Liver (tissue), 10 donors: ENCODE measurements at places on chromosomes 5 and 9. TPM values are rescaled to one million over a fixed set of nuclear protein-coding genes. Genes with fewer than 3 reads are reported as not detected.

CEL gene
- 0.25 TPM for total RNA-seq

GRCh38 chr9:123138163-123138562 is 104.7 kb downstream of the GPR21 start:
- H3K4me3 ChIP-seq, result no peak overlapping the region
- DNase-seq, result no peak
- H3K4me1 ChIP-seq, result no peaks in the 10 kb centered on the region
- H3K27ac ChIP-seq, result no peak overlapping the region
- H3K36me3 ChIP-seq, result no peaks in the 10 kb centered on the region

DNA sequence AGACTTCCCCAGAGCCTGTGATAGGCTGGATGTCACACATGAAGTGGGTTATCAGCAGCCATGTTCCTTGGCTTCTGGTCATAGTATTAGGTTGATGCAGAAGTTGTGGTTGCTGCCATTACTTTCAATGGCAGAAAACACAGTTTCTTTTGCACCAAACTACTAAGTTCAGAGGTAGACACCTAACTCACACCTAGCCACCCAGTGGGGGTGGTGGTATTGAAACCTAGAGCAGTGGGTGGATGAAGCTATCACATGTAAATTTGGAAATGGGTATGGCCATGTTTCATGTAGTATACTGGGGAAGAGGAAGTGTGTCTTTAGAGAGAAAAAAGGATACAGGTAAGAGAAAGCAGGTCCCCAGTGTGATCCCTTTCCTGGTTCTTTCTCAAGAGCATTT is 347.9 kb upstream of the SEMA6A start:
- DNase-seq, result no peak
- no peaks in the 10 kb centered on the region for H3K4me1 ChIP-seq
- no peak overlapping the region for H3K4me3 ChIP-seq
- no peak overlapping the region for H3K27ac ChIP-seq
- no peaks in the 10 kb centered on the region for H3K27me3 ChIP-seq
- H3K36me3 ChIP-seq, result no peaks in the 10 kb centered on the region

DNA sequence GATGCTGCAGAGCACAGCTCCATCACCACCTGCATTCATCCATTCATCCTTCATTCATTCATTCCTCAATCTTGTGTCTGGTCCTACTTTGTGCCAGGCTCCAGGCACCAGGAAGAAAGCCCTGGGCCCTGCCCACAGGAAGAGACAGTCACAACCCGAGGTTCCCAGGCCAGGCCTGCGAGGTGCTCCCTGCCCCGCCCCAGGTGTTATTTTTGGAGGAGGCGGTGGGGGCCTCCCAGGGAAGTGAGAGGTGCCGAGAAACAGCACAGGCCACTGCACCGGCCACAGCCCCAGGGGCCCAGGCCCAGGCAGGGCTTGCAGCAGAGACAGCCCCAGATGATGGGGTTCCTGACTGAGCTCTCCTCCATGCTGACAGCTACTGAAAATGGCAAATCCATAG is 33.4 kb downstream of the VAV2 start:
- no peaks in the 10 kb centered on the region for H3K27me3 ChIP-seq
- no peak for DNase-seq
- H3K4me1 ChIP-seq, result peaks cover 16% of the 10 kb centered on the region
- no peaks in the 10 kb centered on the region for H3K36me3 ChIP-seq
- no peak overlapping the region for H3K4me3 ChIP-seq

GRCh38 chr5:3734632-3735031 is 139.0 kb downstream of the IRX1 start:
- H3K4me1 ChIP-seq, result no peaks in the 10 kb centered on the region
- H3K27me3 ChIP-seq, result no peaks in the 10 kb centered on the region
- no peak overlapping the region for H3K4me3 ChIP-seq
- no peak for DNase-seq
- no peaks in the 10 kb centered on the region for H3K36me3 ChIP-seq

PCDHA7 gene
- total RNA-seq, result 0.05 TPM

DNA sequence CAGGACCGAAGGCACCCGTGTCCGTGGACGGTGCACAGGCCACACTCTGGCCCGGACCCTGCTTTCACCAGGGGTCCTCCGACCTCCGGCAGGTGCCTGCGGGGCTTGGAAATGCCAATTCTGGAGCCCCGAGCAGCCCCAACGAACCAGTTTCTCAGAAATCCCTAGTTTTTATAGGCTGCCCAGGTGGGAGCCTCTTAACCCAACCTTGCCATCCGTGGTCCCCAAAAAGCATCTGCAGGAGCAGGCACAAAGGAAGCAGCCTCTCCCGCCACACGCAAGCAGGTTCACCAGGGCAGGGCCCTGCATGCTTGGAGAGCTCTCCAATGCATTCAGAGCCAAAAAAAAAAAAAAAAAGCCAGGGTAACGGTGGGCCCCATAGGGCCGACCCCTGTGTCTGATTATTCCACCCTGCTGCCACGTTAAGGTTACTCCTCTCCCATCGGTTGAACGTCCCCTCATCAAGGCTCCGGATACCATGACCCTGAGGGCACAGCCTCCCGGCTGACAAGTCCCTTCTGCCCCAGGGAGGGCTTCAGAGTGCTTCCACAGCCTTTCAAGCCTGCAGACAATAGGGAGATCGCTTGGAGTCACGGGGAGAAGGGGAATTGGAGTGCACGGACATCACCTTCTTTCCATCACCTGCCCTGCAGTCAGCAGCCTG is 796 bp upstream of the TPRN start:
- no peaks in the 10 kb centered on the region for H3K27me3 ChIP-seq
- H3K27ac ChIP-seq, result peak overlapping the region; percentile 87
- peak overlapping the region; percentile 57 for H3K4me3 ChIP-seq
- DNase-seq, result no peak
- peaks cover 27% of the 10 kb centered on the region for H3K4me1 ChIP-seq

TAF11L10 gene
- total RNA-seq, result not detected

SH3PXD2B gene
- 3.3 TPM for total RNA-seq

DNA sequence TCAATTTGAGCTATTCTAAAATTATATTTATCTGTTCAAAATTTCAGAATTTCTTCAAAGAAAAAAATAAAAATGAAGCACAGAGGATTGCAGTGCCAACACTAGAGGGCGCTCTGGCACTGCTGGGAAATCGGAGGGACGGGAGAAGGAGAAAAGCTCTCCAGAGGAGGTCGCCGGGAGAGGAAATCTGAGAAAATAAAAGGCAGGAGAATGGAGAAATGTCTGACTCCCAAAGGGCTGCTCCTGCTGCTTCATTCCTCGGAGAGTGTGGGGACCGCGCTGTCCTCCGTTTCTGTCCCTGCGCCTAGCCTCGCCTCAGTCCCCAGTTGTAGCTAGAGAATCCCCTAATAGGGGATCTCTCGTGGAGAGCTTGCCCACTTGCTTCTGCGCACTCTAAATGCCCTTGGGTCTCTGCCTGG is 40.0 kb upstream of the ARSB start:
- DNase-seq, result peak; percentile 70
- peak overlapping the region; percentile 65 for H3K27ac ChIP-seq
- peaks cover 7% of the 10 kb centered on the region for H3K36me3 ChIP-seq
- peaks cover 38% of the 10 kb centered on the region for H3K4me1 ChIP-seq

SH2D3C gene
- 5.1 TPM for total RNA-seq

- no peak overlapping the region for H3K27ac ChIP-seq
- no peaks in the 10 kb centered on the region for H3K27me3 ChIP-seq
- H3K4me1 ChIP-seq, result no peaks in the 10 kb centered on the region
- H3K36me3 ChIP-seq, result no peaks in the 10 kb centered on the region
- DNase-seq, result no peak
These were observed 67.8 kb downstream of the FGF1 start for GRCh38 chr5:142618130-142618523.

KLF4 gene
- 3.8 TPM for total RNA-seq

- no peaks in the 10 kb centered on the region for H3K36me3 ChIP-seq
- no peaks in the 10 kb centered on the region for H3K27me3 ChIP-seq
- no peak overlapping the region for H3K27ac ChIP-seq
- no peaks in the 10 kb centered on the region for H3K4me1 ChIP-seq
- DNase-seq, result no peak
These were observed 96.2 kb downstream of the VCAN start for GRCh38 chr5:83567741-83568140.

SH3TC2 gene
- 6.2 TPM for total RNA-seq

PCDHGA10 gene
- total RNA-seq, result 3.9 TPM

- H3K27ac ChIP-seq, result no peak overlapping the region
- DNase-seq, result no peak
- H3K27me3 ChIP-seq, result no peaks in the 10 kb centered on the region
- no peaks in the 10 kb centered on the region for H3K4me1 ChIP-seq
- H3K4me3 ChIP-seq, result no peak overlapping the region
These were observed 42.3 kb upstream of the MUSK start for GRCh38 chr9:110626101-110626829.

SNCB gene
- not detected for total RNA-seq

GRCh38 chr5:135890867-135891266 is 4.8 kb downstream of the IL9 start:
- no peaks in the 10 kb centered on the region for H3K36me3 ChIP-seq
- no peak overlapping the region for H3K27ac ChIP-seq
- no peaks in the 10 kb centered on the region for H3K27me3 ChIP-seq

DNA sequence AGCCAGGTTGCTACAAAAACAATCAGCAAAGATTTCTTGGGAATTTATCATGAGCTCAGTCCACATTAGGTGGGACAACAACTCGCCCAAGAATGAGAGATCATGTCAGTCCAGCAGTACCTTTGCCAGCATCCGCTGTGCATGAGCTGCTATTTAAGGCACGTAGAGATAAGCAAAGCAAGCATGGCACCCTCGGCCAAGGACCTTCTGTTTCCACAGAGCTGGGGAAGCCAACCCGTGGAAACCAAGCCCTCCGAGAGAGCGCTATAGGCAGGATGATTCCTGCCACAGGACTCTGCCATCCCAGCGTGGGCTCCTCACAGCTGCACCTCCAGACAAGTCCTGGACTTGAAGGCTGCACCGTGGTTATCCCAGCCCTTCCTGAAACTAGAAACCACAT is 189.5 kb upstream of the PPP1R26 start:
- H3K27ac ChIP-seq, result no peak overlapping the region
- H3K36me3 ChIP-seq, result no peaks in the 10 kb centered on the region
- no peaks in the 10 kb centered on the region for H3K4me1 ChIP-seq
- H3K27me3 ChIP-seq, result no peaks in the 10 kb centered on the region
- no peak overlapping the region for H3K4me3 ChIP-seq

CARD6 gene
- total RNA-seq, result 2.5 TPM

- H3K27me3 ChIP-seq, result no peaks in the 10 kb centered on the region
- no peak overlapping the region for H3K4me3 ChIP-seq
- no peak overlapping the region for H3K27ac ChIP-seq
- no peaks in the 10 kb centered on the region for H3K4me1 ChIP-seq
- no peaks in the 10 kb centered on the region for H3K36me3 ChIP-seq
These were observed 126.7 kb downstream of the ARSB start for GRCh38 chr5:78858364-78858763.

SAXO1 gene
- total RNA-seq, result 0.05 TPM

C9orf153 gene
- 0.67 TPM for total RNA-seq

DNA sequence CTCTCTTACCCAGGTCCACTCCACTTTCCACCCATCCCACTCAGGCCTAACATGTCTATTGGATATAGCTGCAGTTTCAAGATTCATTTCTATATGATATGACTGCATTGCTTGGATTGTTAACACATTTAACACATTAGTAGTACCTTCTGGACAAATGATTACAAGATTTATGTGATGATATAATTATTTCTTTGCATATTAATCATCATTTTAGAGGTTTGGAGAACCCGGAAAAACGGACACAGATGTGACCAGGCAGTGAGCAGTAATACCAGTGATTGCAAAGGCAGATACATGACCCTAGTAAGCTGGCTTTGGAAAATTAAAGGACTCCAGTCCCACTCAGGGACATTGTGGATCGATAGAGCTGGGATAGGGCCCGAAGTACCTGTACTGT is 103.8 kb downstream of the PRR16 start:
- H3K36me3 ChIP-seq, result no peaks in the 10 kb centered on the region
- no peak overlapping the region for H3K4me3 ChIP-seq
- H3K4me1 ChIP-seq, result no peaks in the 10 kb centered on the region
- no peaks in the 10 kb centered on the region for H3K27me3 ChIP-seq
- no peak overlapping the region for H3K27ac ChIP-seq
- no peak for DNase-seq

DNA sequence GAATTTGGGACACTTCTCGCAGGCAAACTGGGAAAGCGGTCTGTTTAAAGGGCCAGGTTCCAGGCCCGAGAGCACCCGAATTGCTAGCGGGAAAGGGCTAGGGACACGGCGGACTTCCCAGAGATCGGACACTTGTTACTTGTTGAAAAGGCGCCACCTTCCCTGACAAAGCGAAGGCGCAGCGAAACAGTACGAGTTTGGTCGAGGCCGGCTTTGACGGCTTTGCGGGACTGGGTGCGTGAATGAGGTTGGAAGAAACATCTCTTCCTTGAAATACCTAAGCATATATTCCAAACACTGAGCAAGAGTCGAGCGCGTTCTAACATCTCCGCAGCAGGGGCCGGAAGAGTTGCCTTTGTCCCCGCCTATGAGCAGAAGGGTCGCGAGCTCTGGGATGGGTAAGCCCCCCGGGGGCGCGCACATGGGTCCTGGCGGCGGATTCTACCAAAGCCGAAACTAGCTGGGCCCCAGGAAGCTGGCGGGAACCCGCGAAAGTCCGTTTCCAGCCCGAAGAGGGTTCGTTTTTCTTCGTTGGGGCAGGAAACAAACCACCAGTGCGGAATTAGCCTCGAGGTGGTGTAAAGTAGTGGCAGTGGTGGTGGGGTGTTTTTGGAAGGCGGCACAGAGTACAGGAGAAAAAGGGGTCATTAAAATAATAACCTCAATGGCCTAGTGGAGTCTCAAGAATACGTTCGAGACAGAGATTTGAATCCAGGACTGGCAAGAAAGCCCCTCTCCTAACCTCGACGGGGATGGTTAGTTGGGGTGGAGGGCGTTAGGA is 1.5 kb downstream of the GDNF start:
- DNase-seq, result no peak
- H3K36me3 ChIP-seq, result no peaks in the 10 kb centered on the region
- H3K4me1 ChIP-seq, result peaks cover 46% of the 10 kb centered on the region

DNA sequence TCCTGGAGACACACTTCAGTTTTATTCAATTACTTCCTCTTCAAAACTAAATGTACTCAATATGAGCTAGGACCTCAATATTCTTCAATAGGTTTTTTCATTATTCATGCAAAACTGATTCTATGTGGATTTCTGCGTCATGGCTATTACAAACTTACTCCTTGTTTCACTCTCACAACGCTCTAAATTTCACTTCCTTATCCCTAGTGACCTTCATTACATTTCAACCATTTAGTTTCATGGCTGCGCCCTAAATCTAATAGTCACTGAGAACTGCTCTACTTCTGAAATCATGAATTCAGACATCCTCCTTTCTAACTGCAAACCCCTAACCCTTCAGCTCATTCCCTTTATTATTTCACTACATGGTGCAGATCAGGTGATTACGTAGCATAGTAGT is 93.9 kb downstream of the SLC25A46 start:
- no peaks in the 10 kb centered on the region for H3K36me3 ChIP-seq
- no peaks in the 10 kb centered on the region for H3K4me1 ChIP-seq
- H3K27ac ChIP-seq, result no peak overlapping the region
- no peak for DNase-seq
- H3K27me3 ChIP-seq, result no peaks in the 10 kb centered on the region
- no peak overlapping the region for H3K4me3 ChIP-seq

GRCh38 chr5:31990081-31990650 is 184.0 kb downstream of the GOLPH3 start:
- H3K36me3 ChIP-seq, result no peaks in the 10 kb centered on the region
- H3K27ac ChIP-seq, result no peak overlapping the region
- no peak overlapping the region for H3K4me3 ChIP-seq
- no peaks in the 10 kb centered on the region for H3K4me1 ChIP-seq

- H3K27me3 ChIP-seq, result no peaks in the 10 kb centered on the region
- no peaks in the 10 kb centered on the region for H3K36me3 ChIP-seq
- H3K4me3 ChIP-seq, result no peak overlapping the region
- no peak for DNase-seq
These were observed 187.1 kb downstream of the KDM4C start for GRCh38 chr9:6944896-6945295.

IL3 gene
- not detected for total RNA-seq

GRCh38 chr5:58648846-58649245 is 66.0 kb downstream of the RAB3C start:
- H3K27me3 ChIP-seq, result no peaks in the 10 kb centered on the region
- H3K4me3 ChIP-seq, result no peak overlapping the region
- no peaks in the 10 kb centered on the region for H3K36me3 ChIP-seq
- no peaks in the 10 kb centered on the region for H3K4me1 ChIP-seq
